ENCODE measurements at places on chromosomes 11 and 22.

GRCh38 chr11:69377029-69377952, 83.3 kb downstream of the MYEOV start:
- DNase-seq: peak; percentile 6

GRCh38 chr22:44314425-44315067, 1.8 kb upstream of the SHISAL1 start:
- DNase-seq: no peak

- DNase-seq: no peak
Observed at GRCh38 chr11:33804471-33804870, 30.2 kb upstream of the FBXO3 start.

DNA sequence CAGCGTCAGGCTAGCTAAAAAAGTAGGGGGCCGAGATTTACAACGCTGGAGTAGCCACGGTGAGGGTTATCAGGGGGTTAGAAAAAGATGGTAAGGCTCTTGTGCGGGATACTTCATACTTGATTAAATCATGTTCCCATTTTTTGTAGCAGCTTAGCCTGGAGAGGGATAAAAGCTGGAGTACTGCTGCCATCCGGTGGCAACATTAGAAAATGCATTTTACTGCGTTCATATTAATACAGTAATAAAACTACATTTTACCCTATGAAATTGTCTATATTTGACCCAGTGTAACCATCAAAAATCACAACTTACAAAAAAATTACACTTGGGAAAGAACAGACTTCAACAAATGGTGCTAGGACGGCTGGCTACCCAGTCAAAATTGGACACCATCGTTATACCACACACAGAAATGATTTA, 17.3 kb downstream of the RPUSD4 start:
- peak; percentile 35 for DNase-seq

GRCh38 chr11:15976433-15977045, 379.8 kb downstream of the SOX6 start:
- DNase-seq: no peak

DNA sequence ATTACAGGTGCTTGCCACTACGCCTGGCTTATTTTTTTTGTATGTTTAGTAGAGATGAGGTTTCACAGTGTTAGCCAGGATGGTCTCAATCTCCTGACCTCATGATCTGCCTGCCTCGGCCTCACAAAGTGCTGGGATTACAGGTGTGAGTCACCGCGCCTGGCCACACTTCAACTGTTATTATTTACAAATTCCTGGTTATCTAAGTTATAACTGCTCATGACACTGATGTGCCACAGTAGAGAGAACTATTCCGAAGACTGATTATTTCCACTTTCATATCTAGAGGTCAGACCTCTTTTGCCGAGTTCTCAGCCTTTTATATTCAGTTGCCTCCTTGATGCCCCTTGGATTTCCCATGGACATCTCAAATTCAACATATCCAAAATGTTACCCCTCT, 3.9 kb upstream of the NUP160 start:
- no peak for DNase-seq

GRCh38 chr22:27404441-27404840, 397.1 kb downstream of the MN1 start:
- no peak for DNase-seq

DNA sequence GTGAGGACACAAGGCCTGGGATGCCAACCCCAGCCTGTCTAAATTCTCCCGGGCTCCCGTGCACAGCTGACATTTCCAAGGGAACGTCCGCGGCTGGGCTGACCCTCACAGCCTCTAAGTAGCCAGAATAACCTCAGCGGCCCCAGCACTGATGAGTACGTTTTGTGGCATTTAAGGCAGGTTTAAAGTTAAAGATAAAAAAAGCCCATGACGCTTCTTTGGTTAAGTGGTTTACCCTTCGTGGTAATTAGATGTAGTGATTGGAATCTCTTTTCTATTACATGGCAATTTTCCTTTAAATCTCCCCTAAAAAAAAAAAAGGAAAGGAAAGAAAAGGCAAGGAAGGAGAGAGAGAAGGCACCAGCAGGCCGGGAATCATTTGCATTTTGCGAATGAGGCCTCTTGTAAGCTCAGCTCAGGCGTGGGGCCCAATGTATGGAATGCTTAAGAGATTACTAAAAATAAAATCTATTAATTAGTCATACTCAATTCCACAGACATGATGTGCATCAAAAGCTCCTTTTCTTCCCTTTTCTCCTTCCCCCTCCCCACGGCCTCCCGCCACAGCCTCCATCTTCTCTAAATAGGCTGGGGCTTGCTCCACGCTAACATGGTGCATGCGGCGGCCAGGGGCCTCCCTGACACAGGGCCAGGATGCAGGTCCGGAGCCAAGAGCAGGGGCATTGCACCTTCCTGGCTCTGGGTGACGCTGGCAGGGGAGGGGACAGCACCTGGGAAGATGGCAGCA, 44.1 kb downstream of the MACROD1 start:
- DNase-seq: no peak

GRCh38 chr11:101288392-101288791, 158.8 kb upstream of the PGR start:
- DNase-seq: no peak

DNA sequence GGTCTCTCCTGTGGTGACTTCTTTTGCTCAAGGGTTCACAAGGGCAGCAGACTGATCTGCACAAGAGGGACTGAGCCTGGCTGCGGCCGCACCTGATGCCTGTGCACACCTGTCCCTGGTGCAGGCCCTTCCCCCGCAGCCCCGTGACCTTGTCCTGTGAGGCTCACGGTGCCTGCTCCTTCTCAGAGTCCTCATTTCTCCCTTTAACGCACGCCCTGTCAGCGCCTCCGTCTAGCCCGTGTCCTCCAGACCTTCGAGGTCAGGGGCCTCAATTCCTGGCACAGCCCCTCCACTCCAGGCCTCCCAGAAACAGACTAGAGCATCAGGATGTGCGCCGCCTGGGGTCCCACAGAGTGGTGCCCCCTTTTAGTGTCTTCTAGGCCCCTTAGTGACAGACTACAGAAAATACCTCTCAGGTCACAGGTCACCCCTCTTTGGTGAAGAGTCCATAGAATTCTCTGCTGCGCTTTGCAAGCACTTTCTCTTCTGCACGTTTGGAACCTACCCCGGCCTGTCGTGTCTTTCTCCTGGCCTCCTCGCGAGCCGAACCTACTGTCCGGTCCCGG, 1.0 kb upstream of the DRD4 start:
- DNase-seq: no peak

DNA sequence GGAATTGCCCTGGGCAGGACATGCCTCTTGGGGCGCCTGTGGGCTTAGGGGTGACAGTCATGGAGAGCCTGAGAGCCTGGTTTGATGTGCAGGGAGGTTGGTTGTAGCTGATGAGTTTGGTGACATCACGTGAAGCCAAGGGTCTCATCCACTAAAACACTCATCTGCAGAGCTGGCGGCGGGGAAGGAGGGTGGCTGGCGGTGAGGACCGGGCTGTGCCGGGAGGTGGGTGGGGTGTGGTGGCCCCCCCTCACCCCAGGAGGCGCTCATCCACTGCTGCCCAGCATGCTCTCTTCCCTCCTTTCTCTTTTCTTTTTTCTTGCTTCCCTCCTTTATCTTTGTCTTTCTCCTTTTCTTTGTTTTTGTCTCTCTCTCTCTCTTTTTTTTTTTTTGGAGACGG, 49.0 kb downstream of the GRAMD4 start:
- DNase-seq: no peak

GRCh38 chr11:112599856-112600533, 339.3 kb upstream of the PLET1 start:
- DNase-seq: no peak

DNA sequence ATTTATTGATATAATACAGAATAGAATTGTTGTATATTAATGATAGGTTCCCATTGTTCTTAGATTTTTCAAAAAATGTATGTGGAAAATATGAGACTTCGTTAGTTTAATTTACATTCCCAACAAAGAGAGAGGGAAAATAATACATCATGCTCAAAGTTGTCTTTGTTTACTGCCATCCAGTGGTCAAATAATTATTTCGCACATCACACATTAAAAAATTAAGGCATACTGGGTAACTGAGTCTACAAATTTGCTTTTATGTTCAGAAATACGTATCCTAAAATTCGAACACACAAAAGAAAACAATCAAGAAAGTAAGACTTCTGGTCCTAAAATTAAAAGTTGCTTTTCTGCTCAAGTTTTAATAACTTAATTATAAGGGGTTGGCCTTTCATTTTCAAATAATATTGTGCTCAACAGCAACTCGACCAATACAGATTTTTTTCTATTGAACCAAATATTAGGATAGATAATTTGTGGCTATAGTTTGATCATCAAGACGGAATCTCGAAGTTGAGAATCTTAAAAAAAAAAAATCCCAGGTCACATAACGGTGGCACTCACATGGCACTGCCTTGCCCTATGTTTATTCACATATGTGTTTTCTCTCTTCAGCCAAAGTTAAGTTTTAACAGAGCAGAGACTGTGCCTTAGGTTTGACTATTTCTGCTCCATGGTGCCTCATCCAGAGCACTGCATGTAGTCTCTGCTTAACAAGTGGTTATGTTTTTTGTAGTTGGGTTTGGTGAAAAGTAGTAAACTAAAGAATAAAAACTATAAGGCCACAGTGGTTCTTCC, 12.3 kb downstream of the PDGFD start:
- DNase-seq: peak; percentile 9

DNA sequence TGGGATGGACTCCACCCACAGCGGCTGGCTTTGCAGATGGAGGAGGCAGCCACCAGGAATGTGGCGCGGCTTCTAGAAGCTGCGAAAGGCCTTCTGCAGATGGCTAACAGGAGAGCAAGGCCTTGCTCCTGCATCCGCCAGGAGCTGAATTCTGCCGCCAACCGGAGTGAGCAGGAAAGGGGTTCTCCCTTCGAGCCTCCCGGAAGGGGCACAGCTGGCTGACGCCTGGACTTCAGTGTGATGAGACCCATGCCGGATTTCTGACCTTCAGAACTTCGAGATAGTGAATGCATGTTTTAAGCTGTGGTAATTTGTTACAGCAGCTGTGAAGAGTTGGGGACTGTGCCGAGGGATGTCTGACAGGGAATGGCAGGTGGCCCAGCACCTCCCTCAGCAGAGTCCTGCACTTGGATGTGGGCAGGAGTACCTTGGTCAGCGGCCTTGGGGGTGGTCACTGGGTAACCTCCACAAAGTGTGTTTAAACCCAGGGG, 7.7 kb downstream of the TBC1D22A start:
- DNase-seq: no peak

GRCh38 chr11:34330653-34331052, 27.2 kb downstream of the ABTB2 start:
- no peak for DNase-seq

DNA sequence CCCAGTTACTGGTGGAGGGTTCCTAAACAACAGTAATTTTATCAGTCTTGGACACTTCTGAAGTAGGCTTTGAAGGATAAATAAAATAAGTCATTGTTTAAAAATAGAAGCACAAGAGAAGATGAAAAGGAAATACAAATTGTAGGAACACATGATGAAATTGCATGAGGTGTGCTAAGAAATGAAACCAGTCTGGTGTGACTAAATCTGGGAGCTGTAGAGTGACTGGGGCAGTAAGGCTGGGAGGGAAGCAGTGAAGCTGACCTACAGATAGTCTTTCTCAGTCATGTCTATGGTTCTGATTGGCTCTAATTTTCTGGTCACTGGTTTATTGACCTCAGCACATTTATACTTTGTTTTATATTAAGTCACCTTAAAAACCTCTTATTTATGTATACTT, 139.1 kb downstream of the SLC17A6 start:
- DNase-seq: no peak

DNA sequence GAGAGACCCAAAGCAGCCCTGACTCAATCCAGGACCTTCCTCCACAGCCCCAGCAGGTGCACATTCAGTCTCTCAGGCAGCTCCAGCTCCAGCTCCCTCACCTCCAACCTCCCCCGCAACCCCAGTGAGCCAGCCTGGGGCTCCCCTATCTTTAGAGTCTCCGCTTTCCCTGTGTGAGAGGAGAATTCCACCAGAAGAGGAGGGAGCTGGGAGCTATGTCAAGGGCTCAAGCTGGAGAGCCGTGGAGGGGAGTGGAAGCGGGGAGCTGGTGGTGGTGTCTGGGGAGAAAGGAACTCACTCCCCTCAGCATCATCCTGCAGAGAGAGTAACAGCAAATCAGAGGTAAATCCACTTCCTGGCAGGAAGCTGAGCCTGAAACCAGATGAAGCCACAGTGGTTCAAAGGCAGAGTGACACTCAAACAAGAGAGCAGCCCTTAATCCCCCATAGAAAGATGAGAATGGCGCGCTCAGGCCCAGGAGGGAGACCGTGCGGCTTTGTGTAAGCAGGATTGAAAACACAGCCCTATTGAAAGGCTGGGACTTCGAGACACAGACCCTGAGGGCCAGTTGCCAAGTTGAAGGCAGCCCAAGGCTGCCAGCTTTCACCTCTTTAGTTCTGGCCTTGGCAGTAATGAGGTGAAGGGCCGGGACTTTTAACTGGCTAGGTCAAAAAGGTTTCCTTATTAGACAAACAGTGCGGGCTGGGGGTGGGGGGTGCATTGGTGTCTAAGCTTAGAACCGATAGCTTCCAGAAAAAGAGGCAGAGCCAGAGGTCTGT, 21.4 kb upstream of the CDON start:
- peak; percentile 50 for DNase-seq

DNA sequence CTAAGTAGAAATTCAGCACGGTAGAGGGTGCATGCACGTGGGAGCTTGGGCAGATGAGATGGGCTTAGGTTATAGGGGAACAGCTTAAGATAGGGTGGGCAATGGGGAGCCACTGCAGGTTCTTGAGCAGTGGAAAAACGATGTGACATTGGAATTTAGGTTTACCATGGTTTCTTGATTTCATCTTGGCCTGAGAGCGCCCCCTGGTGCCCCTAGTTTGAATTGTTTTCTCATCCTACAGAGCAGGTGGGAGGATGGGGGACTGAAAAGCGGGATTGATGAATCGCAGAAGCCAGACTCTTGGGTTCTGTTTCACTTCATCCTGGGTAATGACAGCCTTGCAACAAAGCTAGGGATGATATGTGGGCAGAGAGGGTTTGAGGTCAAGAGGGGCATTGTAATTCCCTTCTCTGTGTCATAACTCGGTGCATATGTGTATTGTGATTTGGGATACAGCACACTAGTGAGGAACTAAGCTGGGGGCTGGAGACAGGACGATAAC, 6.7 kb upstream of the MCAM start:
- DNase-seq: peak; percentile 79

DNA sequence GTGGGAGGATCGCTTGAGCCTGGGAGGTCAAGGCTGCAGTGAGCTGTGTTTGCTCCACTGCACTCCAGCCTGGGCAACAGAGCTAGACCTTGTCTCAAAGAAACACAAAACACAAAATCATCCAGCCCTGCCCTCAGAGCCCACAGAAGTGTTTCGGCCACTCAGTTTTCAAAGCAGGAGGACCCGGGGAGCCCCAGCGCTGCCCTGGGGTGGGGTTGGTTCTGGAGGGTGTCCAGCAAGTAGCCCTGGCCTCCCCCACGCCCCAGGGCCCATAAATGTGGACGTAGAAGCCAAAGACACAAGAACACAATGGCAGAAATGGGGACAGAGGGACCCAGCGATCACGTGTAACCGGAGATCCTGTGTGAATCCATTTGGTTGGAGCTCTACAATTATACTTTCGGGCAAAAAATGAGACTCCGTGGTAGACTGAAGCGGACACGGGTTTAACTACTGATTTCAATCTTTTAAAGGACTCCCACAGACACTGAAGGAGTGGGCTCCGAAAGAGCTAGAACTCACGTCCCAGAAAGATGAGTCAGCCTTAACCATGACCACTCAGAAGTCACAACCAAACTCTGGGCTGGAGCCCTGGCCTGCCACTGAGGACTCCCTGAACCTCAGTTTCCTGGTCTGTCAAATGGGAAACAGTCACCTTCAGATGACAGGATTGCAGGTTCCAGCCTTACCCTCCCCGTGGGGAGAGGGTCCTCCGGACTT, 9.0 kb upstream of the CYTH4 start:
- peak; percentile 45 for DNase-seq

GRCh38 chr11:11740836-11741235, 100.9 kb upstream of the USP47 start:
- no peak for DNase-seq

GRCh38 chr22:37290737-37291136, 8.4 kb downstream of the CYTH4 start:
- DNase-seq: no peak

Data from GM12865 (cell line).